ENCODE measurements at places on chromosomes 5 and 9.

- no peak for DNase-seq
Observed at GRCh38 chr9:33129251-33129885, 37.8 kb downstream of the B4GALT1 start.

DNA sequence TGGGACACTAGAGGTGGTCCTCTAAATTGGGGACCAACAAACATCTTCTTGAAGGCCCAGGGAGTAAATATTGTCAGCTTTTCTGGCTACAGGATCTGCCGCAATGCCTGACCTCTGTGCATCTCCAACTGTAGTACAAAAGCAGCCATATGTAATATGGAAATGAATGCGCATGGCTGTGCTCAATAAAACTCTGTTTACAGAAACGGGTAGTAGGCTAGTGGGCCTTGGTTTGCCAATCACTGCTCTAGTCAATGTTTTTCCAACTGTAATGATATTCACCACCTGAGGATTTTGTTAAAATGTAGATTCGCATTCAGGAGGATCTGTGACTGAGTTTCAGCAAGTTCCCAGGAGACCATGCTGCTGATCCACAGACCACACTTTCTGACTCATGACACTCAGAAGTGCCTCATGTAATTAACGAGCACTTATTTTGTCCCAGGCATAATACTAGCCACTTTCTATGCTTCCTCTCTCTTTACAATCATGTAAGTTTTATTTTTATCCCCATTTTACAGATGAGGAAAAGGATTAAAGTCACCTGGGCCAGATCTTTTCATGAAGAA, 96.9 kb downstream of the MED27 start:
- DNase-seq = no peak

- DNase-seq = no peak
Observed at GRCh38 chr5:90558344-90559192, at the start of gene ADGRV1. ADGRV1 (plus strand) TSS chr5:90558797; CDS start chr5:90558896, 99 bp downstream.

DNA sequence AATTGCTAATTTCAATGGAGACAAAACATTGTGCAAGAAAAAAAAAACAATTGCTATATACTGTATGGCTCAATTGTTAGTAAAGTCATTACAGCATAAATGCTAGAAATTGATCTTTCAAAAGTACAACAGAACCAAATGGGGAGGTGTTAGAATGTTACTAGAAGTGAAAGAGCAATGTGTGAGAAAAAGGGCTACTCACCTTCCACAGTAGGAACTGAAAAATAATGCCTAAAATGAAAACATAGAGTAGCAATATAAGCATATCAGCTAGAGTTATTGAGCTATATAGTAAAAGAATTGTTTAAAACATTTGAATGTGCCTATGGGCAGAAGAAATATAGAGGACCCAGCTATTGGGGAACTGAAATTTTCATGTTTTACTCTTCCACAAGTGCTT, 10.9 kb upstream of the RXFP3 start:
- DNase-seq = no peak

DNA sequence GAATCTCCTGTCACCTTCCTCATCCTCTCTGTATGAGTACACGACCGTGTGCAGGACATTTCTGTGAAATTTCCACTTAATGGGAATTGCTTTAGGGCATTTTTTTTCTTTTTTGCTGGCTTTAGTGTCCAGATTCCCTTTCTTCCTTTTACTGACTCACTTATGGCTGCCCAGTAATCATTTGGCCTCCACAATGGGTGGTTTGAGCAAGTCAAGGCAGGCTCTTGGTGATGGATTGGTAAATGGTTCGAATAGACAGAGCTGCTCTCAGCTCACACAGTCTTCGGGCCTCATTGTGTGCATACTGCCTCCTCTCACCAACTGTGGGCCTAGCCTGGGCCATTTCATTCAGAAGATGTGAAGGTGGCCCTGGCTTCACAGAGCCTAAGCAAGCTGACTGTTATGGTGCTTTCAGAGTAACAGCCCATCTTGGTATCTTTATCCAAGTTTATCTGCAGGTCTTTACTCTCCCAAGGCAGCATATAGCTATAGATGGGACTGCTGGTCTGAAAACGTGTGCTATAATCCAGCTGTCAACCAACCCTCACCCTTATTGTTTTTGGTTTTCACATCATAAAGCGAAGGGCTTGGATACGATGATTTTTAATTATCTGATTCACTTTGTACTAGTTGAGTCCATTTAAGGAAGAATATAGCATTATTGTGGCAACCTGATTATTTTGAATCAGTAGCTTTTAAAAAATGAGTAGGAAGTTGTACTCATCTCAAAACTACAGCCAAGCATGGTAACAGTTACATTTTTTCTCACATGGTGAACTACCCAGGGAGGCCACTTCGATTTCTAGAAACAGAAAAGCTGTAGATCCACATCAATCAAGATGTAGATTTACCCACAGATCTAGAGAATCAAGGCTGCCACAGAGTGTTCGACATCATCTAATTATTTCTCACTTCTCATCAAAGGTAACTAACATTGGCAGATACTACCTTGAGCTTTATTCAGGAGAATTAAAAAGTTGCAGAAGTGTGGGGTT, 50.4 kb upstream of the CKMT2 start:
- DNase-seq = no peak

GRCh38 chr9:12859704-12860251, 85.0 kb downstream of the LURAP1L start:
- DNase-seq = no peak

GRCh38 chr5:112811023-112811422, 50.1 kb upstream of the SRP19 start:
- DNase-seq = no peak
